RCC 7860 (cell line): ENCODE measurements at places on chromosomes 11 and 22.

DNA sequence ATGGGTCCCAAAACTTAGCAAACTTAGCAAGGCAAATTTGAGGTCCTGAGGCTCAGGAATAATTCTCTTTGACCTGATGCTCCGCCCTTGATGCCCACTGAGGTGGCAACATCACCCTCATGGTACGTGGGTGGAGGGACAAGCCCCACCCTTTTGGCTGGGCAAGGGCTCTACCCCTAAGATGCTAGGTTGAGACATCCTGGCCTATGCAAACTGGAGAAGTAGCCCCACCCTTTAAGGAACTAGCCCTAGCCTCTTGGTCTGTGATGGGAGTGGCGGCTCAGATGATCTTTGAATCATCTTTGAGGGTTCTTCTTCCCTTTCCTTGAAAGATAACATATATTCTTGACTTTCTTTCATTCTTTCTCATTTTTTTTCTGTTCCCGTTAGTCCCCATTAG, 32.9 kb downstream of the CABIN1 start:
- DNase-seq: no peak

GRCh38 chr11:67262731-67263675, 3.3 kb upstream of the GRK2 start:
- DNase-seq: peak; percentile 65

- no peak for DNase-seq
Measured at GRCh38 chr11:3902441-3902840, 47.0 kb downstream of the STIM1 start.

DNA sequence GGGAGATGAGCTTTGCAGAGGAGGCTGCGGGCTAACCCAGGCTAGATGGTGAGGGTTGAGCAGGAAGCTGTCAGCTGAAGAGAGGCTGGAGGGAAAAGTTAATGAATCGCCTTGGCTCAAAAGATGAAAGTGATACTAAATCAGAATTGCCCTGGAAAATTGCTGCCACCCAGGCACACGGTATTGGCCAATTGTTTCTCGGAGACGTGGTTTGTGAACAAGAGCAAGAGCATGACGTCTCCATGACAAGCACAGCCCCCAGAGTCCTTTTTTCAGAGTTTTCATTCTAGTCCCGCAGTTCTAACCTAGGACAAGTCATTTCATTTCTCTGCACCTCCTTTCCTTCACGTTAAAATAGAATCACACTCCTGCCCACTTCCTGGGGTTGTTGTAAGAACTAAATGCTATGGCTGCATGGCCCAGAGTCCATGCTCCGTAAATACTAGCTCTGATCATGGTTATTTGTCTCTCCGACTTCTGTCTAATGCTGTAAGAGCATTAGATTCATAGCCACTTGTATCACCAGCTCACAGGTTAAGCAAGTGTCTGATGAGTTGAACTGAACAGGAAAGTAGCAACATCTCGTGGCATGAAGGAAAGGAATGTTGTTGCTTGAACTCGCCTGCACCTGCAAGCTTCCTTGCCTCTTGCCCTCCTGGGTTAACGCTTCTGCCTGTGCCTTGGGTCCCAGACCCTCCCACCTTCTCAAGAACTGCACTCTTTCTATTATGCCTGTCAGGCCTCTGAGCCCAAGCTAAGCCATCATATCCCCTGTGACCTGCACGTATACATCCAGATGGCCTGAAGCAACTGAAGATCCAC, 33.8 kb upstream of the NUP50 start:
- DNase-seq: no peak

DNA sequence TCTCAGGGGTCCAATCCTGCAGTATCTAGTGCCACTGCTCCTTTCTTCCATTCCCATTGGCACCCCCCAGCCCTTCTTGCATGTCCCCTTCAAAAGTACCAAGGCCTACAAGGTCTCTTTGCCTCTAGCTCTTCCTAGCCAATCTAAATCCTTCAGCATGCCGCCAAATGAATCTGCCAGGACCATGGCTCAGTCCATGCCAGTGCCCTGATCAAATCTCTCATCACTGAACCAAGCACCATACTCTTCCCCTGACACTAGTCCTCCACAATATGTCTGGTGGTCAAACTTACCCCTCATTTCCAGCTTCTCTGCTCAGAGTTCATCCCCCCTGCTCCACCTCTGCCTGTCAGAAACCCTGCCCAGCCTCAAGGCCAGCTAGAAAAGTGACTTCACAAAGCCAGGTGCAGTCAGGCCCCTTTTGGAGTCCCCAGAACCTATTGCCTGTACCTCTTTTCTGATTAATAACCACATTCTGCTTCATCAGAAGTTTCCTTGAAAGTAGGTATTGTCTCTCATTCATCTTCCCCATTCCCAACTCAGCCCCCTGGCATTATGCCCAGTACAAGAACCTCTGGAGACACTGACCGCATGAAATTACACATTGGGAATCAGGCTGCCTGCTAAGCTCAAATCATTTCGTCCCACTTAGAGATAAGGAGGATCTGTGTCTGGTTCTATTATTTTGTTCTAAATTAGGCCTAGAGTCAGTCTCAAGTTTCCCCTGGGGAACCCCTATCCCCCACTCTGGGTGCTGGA, 11.4 kb downstream of the FEN1 start:
- no peak for DNase-seq

- no peak for DNase-seq
Measured at GRCh38 chr11:18775492-18776292, 15.9 kb downstream of the PTPN5 start.

DNA sequence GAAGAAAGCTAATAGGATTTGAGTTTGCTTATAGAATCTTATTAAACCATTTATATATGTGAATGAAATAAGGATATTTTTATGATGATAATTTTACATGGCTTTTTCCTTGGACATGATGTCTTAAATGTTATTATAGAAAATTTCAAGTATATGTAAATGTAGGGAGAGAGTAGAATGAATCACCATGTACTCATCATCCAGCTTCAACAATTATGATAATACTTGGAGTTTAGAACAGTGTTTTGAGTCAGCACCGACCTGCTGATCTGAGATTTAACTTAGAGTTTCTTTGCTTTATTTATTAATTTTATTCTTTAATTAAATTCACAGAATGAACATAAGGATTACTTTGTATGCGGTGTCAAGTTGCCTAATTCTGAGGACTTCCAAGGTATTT, 193.5 kb downstream of the UVRAG start:
- DNase-seq: peak; percentile 4

DNA sequence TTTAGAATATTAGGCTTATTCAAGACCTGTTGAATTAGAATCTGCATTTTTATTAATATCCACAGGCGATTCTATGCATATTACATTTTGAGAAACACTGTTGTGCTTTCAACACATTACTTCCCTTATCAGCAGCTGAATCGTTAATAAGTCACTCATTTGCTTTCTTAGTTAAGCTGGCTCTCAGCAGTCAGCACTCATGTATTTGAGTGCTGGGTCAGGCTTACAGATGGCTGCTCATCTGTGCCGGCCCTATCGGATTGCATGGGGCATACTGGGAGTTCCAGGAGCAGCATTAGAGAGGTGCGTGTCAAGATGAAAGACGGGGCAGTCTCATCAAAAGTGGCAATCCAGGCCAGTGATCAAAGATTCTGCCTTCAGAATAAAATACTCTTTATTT, 10.8 kb upstream of the OR51L1 start:
- DNase-seq: peak; percentile 43

- DNase-seq: no peak
Measured at GRCh38 chr11:10584071-10584501, 15.6 kb upstream of the LYVE1 start.

DNA sequence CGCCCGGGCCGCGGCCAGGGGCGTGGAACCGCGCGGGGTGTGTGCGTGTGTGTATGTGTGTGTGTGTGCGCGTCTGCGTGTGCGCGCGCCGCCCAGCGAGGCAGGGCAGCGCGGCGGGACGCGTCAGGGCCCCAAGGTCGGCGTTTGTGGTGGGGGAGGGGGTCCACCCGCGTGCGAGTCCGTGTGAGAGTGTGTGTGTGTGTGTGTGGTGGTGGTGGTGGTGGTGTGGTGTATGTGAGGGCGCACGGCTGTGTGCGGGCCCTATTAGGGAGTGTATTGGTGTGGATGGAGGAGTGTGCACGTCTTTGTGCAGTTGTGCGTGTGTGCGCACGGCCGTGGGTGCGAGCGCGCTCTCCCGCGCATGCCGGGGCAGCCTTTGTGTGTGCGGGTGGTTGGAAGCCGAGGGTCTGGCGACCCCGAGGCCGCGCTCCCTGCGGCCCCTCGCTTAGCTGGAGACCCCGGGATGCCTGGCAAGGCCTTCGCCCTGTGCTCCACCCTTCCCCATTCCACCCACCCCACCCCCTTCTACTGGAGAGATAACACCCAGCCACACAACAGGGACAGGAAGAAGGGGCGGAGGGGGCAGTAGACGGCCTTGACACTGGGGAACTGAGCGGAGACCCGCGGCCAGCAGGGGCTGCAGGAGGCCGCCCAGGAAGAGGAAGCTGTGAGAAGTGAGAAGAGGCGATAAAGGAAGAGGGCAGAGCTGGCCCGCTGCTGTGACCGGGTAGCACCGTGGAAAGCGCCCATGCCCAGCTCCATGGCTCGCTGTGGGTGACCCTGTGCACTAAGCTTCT, 528 bp upstream of the ARRB1 start:
- no peak for DNase-seq

DNA sequence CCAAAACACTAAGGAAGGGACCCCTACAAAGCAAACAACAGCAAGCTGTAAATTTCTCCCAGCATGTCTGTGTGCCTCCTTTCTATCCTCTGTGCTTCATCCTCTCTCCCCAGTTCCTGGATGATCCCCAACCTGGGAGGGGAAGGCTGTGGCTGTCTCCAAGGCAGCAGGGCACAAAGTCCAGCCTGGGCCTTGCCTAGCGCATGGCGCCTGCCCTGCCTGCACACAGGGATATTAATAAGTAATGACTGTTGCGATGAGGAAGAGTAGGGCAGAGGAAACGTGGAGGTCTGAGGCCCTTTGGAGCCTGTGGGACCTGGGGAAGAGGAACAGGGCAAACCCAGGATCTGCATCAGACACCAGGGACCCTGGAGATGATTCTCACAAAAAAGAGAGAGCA, 2.0 kb downstream of the USH1C start:
- no peak for DNase-seq

GRCh38 chr11:69183613-69184012, 27.9 kb downstream of the SMIM38 start:
- no peak for DNase-seq

DNA sequence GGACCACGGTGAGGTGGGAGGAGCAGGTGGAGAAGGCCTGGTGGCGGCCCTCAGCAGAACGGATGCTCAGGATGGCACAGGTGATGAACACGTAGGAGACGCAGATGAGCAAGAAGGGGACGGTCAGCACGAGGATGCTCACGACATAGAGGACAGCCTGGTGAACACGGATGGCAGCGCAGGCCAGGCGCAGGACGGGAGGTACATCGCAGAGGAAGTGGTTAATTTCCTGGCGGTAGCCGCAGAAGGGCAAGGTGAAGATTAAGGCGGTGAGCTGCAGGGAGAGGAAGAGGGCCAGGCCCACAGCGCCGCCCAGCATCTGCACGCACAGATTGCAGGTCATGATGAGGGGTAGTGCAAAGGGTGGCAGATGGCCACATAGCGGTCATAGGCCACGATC, 24.0 kb upstream of the OR10W1 start:
- no peak for DNase-seq

- DNase-seq: no peak
Measured at GRCh38 chr11:112643416-112643815, 317.8 kb upstream of the NCAM1 start.

DNA sequence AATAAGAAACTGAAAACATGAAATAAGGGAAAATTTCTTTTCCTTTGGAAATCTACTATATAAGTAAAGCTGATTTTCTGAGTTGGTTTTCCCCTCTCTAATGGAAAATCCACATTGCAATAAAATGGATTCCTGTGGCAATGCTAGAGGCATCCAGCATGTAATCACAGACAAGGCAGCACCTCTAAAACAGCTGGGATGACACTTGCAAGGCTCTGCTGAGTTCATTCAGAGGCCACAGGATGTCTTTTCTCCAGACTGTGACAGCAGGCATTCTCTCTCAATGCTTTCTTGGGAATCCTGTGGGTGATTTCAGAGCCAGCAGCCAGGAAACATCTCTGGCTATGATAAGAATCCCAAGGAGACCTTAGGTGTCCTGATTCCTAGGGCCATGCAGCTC, 201.3 kb upstream of the BLID start:
- no peak for DNase-seq

- peak; percentile 52 for DNase-seq
Measured at GRCh38 chr11:119373921-119374631, 7.4 kb downstream of the USP2 start.

GRCh38 chr11:60158636-60159035, 24.2 kb downstream of the MS4A6A start:
- no peak for DNase-seq

DNA sequence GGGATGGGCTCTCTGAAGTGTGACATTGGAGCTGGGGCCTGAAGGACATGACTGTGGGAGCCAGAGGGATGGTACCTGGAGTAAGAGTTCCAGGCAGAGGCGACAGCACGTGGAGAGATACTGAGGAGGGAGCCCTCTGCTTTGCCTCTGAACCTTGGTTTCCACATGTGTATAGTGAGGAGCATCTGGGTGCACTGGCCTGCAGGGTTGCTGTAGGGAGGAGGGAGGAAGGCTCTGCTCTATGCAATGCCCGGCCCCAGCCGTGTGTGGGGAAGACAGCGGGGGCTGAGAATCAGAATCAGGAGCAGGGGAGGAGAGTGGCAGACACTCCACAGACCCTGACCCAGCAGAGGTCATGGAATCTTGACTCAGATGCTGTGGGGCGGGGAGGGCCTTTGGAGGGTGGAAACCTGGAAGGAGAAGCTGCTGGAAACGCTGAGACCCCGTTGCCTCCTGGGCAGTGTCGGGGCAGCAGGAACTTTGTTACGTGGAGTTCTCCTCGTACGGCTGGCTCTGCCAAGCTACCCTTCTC, 4.0 kb downstream of the SCYL1 start:
- no peak for DNase-seq
